ENCODE measurements at places on chromosomes 4 and X.

GRCh38 chr4:123342498-123342897 is 54.1 kb upstream of the SPRY1 start:
- DNase-seq, result no peak

GRCh38 chr4:155543126-155543765 is 123.4 kb upstream of the GUCY1A1 start:
- no peak for DNase-seq

DNA sequence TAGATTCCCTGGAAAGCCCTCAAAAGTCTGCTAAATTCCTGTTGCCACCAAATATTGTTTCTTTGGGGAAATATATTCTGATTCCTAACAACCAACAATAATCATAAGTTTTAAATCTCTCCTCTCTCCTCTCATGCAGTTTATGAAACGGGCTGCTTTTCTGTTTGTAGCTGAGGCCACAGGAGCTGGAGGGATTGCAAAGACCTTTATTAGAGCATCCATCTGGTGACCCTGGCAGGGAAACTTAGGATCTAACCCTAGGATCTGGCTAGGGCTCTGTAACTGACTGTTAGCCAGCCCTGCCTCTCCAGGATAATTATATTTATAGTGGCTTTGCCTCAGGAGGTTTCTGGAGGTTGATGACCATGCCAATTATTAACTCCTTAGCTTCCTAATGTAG is 56.9 kb downstream of the SMAD1 start:
- DNase-seq, result no peak

- DNase-seq, result no peak
Measured at GRCh38 chrX:152638443-152638904, 779 bp downstream of the GABRQ start.

- DNase-seq, result no peak
Measured at GRCh38 chr4:184283659-184284335, 66.1 kb upstream of the ENPP6 start.

GRCh38 chr4:121829511-121829910 is 5.8 kb upstream of the CCNA2 start:
- no peak for DNase-seq

DNA sequence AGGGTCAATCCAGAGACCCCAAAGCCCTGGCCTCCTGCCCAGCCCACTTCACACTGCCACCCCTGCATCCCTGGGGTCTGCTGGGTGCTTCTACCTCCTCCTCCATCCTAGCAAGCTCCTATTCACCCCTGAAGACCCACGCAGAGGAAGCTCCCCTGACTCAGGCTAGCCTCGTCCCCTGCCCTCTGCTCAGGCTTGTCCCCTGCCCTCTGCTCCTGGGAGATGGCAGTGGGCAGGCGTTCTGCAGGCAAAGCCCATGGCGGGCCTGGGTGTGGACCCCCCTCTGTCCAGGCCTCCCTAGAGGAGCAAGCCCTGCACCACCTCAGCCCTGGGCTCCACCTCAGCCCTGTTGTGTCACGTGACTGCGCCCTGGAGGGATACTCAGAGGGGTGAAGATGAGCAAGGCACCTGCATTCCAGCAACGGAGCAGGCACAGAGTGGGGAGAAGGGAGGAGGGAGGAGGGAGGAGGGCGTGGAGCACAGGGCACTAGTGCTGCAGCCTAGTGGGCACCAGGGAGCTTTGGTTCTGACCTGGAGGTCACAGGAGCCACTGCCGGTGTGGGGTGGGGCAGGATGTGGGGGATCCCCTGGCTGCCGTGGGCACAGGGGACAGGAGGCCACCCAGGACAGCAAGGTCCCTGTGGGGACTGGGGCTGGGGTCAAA is 27.6 kb upstream of the FGFR3 start:
- DNase-seq, result no peak

DNA sequence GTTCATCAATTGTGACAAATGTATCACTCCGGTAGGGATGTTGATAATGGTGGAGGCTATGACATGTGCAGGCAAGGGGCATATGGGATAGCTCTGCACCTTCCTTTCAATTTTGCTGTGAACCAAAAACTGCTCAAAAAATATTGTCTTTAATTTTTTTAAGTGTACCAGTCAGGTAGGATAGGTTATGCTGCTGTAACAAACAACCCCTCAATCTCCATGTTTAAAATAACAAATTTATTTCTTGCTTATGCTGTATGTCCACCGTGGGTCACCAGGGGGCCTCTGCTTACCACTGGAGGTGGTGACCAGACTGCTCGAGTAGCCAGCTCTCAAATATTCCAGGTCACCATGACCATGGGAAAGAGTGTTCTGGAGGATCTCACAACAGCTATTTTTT is 23.4 kb upstream of the MSX1 start:
- no peak for DNase-seq

GRCh38 chr4:183106839-183107238 is 7.8 kb downstream of the WWC2 start:
- DNase-seq, result no peak

GRCh38 chrX:53265771-53266574 is 15.4 kb downstream of the IQSEC2 start:
- DNase-seq, result no peak

- DNase-seq, result no peak
Measured at GRCh38 chr4:59834943-59835342, 1365.2 kb upstream of the ADGRL3 start.

- no peak for DNase-seq
Measured at GRCh38 chr4:65789805-65790204, 119.5 kb upstream of the EPHA5 start.

DNA sequence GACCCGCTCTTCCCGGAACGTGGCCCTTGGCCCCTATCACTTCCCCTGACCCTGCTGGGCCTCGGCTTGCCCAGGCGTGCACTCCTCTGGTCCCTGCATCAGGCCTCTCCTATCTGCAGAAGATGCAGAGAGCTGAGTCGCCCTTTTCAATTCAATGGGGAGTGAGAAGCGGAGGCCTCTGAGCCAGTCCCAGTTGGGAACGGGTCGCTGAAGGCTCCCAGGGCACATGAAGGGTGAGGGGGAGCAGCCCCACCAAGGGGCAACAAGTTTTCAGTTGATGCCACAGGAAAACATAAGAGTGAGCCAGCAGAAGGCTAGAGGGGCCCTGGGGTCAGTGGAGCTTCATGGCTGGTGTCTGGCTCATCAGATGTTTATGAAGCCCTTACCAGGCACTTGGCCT is 17.1 kb downstream of the PSAPL1 start:
- no peak for DNase-seq

- no peak for DNase-seq
Measured at GRCh38 chr4:142815834-142816233, 30.3 kb downstream of the INPP4B start.

GRCh38 chrX:42992199-42992943 is 214.4 kb upstream of the PPP1R2C start:
- no peak for DNase-seq

Data from stimulated activated CD4-positive, alpha-beta T cell treated with anti-CD3 and anti-CD28 coated beads, TNF-alpha, amount 100 ng/mL, for 4 hours (primary cell).